ENCODE measurements at places on chromosomes 5 and 9. TPM values are rescaled to one million over a fixed set of nuclear protein-coding genes. Genes with fewer than 3 reads are reported as not detected.
A peak's percentile ranks its signal among the peaks of the same experiment; 100 is the strongest.

YTHDC2 gene
- total RNA-seq, result 9.4 TPM

PRRX2 gene
- total RNA-seq, result not detected

FAM78A gene
- total RNA-seq, result 35.1 TPM

ANAPC2 gene
- total RNA-seq, result 35.8 TPM

DDX41 gene
- total RNA-seq, result 50.9 TPM

LHFPL2 gene
- 6.2 TPM for total RNA-seq

DNA sequence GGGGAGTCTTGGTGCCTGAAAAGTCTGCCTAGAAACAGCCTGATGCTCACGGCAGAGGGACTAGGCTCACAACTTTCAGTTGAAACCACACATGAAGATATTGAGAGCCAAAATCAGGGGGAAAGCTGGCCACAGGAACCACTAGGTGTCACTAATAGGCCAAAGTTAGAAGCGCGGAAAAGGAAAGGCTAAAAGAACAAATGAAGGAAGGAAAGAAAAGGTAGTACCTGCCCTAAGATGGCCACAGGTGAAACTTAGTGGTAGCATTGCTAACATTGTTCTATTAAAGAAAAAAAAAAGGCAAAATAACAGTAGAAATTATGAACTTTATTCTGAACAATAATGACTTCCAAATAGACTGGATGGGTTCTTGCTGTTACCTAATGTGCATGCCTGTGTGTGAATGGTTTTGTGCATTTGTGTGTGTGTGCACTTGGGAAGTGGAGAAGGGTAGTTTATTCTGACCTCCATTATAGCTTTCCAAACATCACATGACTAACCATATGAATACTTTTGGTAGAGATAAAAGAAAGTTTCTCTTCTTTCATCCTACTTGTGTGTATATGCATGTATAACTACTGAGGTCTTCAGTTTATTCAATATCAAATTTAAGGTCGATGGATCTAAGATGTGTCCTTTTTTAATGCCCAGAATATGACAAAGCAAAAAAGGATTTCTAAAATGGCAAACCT lies 2.1 kb upstream of the RFESD start:
- DNase-seq, result peak; percentile 31

DNA sequence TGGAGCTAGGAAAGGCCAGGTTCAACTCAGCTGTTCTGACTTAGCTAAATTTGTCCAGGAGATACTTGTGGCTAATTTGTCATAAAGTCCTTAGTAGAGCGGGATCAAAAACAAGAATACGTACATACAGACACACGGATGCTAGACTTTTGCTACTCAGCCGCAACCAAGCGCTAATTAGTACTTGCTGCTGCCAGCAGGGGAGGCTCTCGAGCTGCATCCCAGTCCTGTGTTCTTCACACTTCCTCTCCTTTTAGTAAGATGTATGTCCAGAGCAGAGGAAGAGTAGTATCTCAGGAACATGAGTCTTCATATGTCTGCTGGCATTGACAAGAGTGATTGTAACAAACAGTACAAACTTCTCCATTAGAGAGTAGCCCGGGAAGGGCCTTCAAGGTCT lies 58.3 kb downstream of the CYFIP2 start:
- DNase-seq, result no peak

DNA sequence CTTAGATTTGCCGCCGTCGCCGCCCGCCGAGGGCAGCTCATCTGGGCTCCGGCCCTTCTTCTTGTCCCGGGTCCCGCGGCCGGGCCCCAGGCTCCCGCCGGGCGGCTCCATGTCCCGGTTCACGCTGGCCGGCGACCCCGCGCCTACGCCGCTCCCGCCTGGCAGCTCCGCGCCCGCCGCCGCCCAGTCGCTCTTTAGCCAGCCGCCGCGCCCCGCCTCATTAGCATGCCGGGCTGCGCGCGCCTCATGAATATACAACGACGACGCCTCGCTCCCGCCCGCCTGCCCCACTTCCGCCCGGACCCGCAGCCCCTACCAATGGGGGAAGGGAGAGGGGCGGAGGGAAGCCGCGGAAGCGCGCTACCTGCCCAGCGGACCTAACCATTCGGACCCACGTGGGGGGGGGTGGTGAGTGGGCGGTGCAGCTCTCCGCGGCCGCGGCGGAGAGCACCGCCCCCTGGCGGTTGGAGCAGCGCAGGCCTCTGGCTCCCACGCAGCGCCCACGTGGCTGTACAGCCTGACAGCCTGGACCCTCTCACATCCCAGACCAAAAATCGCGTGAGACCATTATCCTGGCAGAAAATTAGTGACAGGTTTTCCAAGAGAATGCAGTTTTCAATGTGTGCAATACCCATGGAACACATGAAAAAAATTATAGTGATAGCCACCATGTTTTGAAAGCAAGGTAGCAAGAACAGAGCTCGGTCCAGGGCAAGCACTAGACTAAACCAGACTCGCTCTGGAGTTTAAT lies at the start of gene DIAPH1:
DIAPH1 (minus strand) TSS at position 197 of the 751 bp plus-strand sequence; CDS start at position 111, 86 bp downstream.
- peak; percentile 98 for DNase-seq

DNA sequence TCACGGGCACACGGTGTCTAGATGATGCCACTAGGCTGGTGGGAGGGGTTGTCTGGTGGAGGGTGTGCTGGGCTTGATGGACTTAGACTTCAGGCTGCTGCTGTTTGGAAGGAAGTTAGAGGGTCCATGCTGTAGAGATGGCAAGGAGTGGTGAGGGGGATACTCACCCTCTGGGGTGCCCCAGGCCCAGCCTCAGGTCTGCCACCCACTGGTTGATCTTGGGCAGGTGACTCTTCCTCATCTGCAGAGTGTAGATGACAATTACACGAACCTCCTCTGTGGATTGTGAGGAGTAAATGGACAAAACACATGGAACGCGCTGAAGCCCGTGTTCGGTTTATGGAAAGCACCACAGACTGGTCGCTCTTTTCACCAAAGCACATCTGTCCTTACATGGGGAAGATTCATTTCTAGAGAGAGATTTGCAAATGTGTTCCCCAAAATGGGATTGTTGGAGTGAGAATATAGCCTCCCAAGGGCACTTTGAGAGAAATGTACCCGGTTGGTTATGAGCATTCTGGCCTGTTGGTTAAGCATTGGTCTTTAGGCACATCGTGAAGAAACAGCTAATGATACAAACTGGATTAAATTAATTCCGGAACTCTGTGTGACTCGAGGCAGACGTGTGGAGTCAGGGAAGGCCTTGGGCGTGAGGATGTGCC lies 58.2 kb downstream of the ZNF618 start:
- no peak for DNase-seq

DNA sequence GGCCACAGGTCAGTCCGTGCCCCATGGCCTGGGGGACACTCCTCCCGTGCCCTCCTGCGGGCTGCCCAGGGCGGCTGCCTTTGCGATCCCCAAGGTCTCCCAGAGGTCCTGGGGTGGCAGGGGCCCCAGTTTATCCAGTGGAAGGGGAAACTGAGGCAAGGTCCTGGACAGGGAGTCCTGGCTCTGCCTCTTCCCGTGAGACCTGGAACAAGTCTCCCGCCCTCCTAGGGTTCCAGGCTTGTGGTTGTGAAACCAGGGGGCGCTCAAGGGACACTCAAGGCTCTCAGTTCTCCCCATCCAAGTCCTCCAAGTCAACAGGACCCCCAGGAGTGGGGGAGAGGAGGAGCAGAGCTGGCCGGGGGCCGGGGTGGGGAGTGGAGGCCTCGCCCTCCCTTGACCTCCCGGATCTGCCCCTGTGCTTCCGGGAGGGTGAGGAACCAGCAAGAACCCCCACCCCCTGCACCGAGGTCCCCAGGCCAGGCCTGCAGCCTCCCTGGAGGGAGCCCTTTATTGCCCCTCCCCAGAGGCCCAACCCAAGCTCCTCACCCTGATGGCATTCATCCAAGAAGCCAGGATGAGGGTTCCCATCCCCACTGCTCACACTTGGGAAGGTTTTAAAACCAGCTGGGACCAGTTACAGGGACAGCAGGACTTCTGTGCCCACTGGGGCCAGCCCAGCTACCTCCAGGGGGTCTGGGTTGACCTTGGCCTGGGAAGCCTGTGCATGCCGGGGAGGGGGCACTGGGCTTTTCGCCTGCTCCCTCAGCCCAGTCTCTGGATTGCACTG lies 24.7 kb upstream of the TMEM250 start:
- DNase-seq, result no peak

- DNase-seq, result peak; percentile 81
Observed at GRCh38 chr5:64768358-64769312, at the start of the genes CWC27 and SREK1IP1. Gene CWC27, plus strand, starts transcription at chr5:64768930. Its CDS starts 217 bp downstream, at chr5:64769147. Gene SREK1IP1, minus strand, starts transcription at chr5:64768691. Its CDS starts 174 bp downstream, at chr5:64768517.

- DNase-seq, result no peak
Observed at GRCh38 chr9:114070188-114071103, 7.7 kb downstream of the AMBP start.

GRCh38 chr5:10635257-10635866 lies 71.5 kb downstream of the ANKRD33B start:
- no peak for DNase-seq

DNA sequence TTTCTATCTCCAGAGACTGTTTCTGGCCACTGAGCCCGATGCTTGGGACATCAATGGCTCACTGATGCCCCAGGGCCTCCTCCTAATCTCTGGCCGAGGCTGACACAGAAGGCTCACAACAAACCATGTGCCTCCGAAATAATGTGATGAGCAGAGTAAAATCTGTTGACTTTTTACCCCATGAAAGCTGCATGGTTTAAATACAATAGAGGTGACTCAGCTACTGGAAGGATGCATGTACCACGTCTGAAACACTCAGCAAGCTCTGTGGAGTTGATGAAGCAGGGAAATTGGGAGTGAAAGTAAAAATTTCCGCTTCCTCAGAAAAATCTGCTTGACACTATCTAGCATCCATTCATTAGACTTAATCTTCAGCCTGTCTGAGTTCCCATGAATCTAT lies 111.1 kb upstream of the EQTN start:
- no peak for DNase-seq

DNA sequence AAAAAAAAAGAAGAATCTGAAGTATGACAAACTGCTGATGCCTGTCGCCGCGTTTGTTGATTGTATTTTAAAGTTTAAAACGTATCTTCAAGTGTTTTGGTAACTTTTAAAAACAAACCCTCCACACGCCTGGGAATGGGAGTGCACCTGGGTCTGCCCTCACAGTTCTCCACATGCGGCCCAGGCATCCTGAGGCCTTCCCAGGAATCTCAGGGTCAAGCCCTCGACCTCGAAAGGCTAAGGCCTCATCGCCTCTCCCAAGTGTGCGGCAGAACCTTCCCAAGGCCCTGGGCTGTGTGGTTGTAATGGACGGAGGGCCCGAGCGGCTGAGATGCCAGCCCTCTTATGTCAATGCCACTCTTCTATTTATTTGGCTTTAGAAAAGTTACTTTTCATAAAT lies 94.4 kb downstream of the CAMSAP1 start:
- DNase-seq, result no peak

DNA sequence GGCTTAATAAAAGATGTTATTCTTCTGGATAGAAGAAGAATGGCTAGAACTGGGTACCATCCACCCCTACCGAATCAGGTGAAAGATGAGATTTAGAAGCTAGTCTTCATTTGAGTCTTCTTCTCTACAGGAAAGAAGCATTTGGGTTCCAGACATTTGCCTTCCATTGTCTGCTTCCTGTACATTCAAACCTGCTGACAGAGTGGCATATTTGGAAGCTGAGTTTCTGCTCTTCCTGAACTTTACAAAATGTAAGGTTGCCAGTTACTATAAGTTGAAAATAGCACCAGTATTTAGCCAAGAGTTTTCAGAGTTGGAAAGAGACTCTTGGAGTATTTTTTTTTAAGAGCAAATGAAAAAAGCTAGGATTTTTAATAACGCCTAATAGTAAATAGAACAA lies 525.4 kb upstream of the TLE4 start:
- DNase-seq, result no peak

- no peak for DNase-seq
Observed at GRCh38 chr5:96885518-96886338, 9.4 kb downstream of the ERAP2 start.

- DNase-seq, result no peak
Observed at GRCh38 chr5:161064781-161065180, 212.8 kb upstream of the ATP10B start.

DNA sequence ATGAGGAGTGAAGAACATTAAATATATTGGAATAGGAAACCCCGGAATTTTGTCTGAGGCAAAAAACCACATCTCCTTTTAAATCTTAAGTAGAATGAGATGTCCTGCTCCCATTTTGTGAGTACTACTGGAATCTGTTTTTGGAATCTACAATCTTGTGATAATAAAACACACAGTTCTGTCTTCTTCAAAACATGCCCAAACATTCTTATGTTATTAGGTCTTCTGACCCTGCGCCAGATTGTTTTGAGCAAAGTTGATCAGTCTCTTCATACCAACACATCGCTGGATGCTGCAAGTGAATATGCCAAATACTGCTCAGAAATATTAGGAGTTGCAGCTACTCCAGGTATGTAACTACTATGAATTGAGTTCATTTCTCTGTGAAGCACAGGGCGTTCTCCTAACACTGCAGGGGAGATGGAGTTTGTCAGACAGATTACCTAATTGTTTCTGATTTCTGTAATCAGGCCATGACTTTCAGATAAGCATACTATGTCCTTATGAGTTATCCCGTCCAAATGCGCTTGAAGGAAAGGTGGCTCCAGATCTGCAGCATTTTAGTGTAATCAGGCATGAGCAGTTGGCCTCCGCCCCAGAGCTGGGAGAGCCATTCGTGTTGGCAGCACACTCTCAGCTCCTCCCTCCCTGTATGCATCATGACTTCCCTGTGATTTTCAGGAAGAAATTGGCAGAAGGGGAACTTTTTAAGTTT lies 88.0 kb downstream of the NLN start:
- peak; percentile 63 for DNase-seq

DNA sequence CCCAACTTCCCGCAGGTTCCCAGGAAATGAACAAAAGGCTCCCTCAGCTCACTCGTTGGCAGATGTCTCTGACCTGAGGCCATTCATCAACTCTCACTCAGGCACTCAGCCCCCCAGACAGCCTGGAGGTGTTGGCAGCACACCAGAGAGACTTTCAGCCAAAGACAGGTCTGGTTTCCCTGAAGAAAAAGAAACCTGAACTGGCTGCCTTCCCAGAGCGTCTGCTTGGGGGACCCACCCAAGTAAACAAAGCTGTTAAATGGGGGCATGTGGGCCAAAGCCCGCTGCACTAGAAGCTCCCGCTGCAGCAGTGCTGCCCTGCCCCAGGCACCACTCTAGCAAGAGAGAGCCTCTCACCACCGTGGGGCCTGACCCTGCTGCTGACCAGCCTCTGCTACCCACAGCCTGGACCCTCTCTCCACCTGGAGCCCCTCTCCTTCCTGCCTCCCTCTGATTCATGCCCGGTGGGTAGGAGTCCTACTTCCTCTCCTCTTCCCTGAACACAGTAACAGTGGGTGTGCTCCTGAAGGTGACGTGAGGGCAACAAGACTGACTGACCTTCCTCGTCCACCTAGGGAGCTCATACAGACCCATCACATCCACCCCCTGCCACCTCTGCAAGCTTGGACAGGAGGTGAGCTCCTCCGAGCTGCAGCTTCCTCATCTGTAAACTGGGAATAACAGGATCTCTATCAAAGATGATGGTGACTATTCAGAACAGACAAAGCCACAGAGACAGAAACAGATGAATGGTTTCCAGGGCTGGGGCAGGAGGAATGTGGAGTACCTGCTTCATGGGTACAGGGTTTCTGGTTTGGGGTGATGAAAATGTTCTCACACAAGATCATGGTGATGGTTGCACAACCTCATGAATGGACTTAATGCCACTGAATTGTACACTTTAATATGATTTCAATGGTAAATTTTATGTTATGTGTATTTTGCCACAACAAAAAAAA lies 31.0 kb upstream of the GABRP start:
- DNase-seq, result peak; percentile 59

Data from heart left ventricle (tissue), 16 donors.